Calu3 (cell line): ENCODE measurements at places on chromosomes 16 and 17. TPM values are rescaled to one million over a fixed set of nuclear protein-coding genes. Genes with fewer than 3 reads are reported as not detected.

- no peaks in the 10 kb centered on the region for H3K4me1 ChIP-seq
- H3K4me3 ChIP-seq, result no peak overlapping the region
- H3K27me3 ChIP-seq, result peaks cover 18% of the 10 kb centered on the region
- no peak overlapping the region for H3K27ac ChIP-seq
- no peaks in the 10 kb centered on the region for H3K36me3 ChIP-seq
Measured at GRCh38 chr17:15154618-15155017, 110.5 kb downstream of the PMP22 start.

DNA sequence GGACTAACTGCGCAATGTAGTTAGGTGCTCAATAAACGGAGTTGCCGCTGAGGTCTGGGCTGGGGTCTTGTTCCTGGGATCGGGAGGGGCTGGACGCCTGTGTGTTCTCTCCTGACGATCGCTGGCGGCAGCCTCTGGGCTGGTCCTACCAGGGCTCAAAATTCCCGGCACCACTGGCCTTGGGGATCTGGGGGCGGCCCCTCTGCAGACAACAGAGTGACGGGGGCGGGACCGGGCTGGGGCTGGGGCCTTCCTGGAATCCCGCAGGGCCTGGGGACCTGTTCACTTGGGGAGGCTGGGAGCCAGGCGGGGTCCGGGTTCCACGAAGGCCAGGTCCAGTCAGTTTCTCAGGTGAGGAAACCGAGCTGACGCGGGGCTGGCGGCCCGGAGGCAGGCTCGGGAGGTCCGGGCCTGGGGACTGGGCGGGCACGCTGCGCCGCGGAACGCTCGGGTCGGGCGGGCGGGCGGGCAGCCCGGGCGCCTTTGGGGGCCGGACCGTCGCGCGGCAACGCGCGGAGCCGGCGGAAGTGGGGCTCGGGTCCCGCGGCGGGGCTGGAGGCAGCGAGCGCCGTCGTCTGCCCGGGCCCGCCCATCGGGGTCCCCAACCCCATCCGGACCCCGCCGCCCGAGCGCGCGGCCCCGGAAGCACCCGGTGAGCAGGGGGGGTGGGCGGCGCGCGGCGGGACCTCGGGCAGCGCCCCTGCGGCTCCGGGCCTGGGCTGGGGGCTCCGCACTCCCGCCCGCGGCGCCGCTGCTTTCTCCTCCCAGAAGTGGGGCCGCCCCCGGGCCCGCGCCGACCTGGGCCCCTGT is at the start of gene PIGQ:
TSS of gene PIGQ (plus strand) at position 524 of the 810 bp plus-strand sequence. CDS start 4,107 bp downstream, outside the sequence.
- peaks cover 16% of the 10 kb centered on the region for H3K4me1 ChIP-seq
- H3K27me3 ChIP-seq, result peaks cover 20% of the 10 kb centered on the region
- peak; percentile 70 for DNase-seq
- H3K27ac ChIP-seq, result peak within 1 kb of the TSS; percentile 72
- H3K4me3 ChIP-seq, result peak within 1 kb of the TSS; percentile 58
- peaks cover 31% of the 10 kb centered on the region for H3K36me3 ChIP-seq

- peaks cover 10% of the 10 kb centered on the region for H3K36me3 ChIP-seq
- H3K27ac ChIP-seq, result no peak overlapping the region
- H3K4me3 ChIP-seq, result no peak overlapping the region
Measured at GRCh38 chr16:74574146-74574545, 32.8 kb downstream of the GLG1 start.

The SLC5A11 gene
- total RNA-seq, result 0.64 TPM in 1 of 2 replicates, not detected in the other
